ENCODE measurements at places on chromosomes 16 and 17. TPM values are rescaled to one million over a fixed set of nuclear protein-coding genes. Genes with fewer than 3 reads are reported as not detected.
A peak's percentile ranks its signal among the peaks of the same experiment; 100 is the strongest.

The TP53TG3 gene
- total RNA-seq, result not detected

GRCh38 chr17:77666462-77666861, 292.0 kb upstream of the TNRC6C start:
- H3K27me3 ChIP-seq, result no peaks in the 10 kb centered on the region
- H3K4me1 ChIP-seq, result peaks cover 18% of the 10 kb centered on the region
- H3K27ac ChIP-seq, result peak overlapping the region; percentile 83
- H3K4me3 ChIP-seq, result peak overlapping the region; percentile 42
- no peak for DNase-seq

GRCh38 chr17:79690466-79690865, 40.3 kb upstream of the ENPP7 start:
- no peaks in the 10 kb centered on the region for H3K36me3 ChIP-seq
- H3K27me3 ChIP-seq, result no peaks in the 10 kb centered on the region
- H3K4me1 ChIP-seq, result no peaks in the 10 kb centered on the region
- no peak for DNase-seq
- H3K4me3 ChIP-seq, result no peak overlapping the region

DNA sequence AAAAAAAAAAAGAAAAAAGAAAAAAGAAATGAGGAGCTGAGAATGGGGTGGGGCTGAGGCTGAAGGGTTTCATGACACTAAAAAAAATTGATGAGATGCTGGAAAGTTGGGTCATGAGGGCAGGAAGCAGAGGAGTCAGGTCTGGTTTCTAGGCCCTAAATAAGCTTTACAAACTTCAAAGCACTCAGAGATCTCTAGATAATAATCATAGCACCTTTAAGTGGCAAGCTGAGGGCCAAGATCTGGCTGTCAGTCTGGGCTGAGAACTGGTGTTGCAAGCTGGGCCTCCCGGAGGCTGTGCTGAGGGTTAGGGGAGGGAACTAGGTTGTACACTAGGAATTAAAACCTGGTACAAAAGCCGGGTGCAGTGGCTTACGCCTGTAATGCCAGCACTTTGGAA, 6.4 kb downstream of the ZNF764 start:
- DNase-seq, result peak; percentile 90
- H3K27ac ChIP-seq, result peak overlapping the region; percentile 33
- no peak overlapping the region for H3K4me3 ChIP-seq
- peaks cover 25% of the 10 kb centered on the region for H3K36me3 ChIP-seq

The CCL2 gene
- total RNA-seq, result not detected

The TEX14 gene
- total RNA-seq, result 0.29 TPM

The TMEM204 gene
- total RNA-seq, result 7.8 TPM

- H3K27me3 ChIP-seq, result peaks cover 9% of the 10 kb centered on the region
- no peaks in the 10 kb centered on the region for H3K4me1 ChIP-seq
- H3K4me3 ChIP-seq, result no peak overlapping the region
- H3K36me3 ChIP-seq, result no peaks in the 10 kb centered on the region
- H3K27ac ChIP-seq, result no peak overlapping the region
- DNase-seq, result no peak
These were observed 3.4 kb upstream of the SSTR5 start for GRCh38 chr16:1069154-1069553.

The PRAC1 gene
- not detected for total RNA-seq

Measured in natural killer cell (primary cell).